ENCODE measurements at places on chromosomes 2 and 18.
A peak's percentile ranks its signal among the peaks of the same experiment; 100 is the strongest.

DNA sequence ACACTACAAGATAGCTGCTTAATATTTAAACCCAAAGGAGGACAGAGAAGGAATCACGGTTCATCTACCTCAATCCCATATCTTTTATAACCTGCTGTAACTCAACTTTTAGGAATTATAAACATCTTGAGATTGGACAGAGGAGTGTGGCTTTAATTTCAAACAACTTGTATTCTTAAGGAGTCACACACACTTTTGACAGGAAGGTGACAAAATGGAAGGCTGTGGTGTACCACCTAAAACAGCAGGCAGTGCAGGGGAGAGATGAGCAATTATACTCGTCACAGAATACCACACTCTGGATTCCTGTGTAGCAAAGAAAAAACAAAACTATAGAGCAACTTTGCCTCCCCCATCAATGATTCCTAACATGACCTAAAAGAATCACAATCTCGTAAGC lies 194.8 kb downstream of the ZEB2 start:
- no peak for DNase-seq

DNA sequence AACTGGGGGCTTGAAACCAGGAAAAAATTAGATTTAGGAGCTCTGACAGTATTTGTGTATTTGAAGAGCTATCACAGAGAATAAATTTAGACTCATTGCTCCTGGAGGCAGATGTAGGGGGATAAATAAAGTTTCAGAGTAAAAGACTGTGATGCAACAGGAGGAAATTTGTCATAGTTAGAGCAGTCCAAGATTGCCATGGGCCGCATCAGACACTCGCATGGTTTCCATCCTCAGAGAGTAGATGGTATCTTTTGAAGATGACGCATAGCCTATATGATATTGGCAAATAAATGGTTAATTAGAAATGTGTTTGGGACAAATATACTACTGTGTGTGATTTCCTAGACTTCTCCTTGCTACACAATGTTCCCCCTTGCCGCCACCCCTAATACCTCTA lies 170.5 kb downstream of the FTCDNL1 start:
- no peak for DNase-seq

DNA sequence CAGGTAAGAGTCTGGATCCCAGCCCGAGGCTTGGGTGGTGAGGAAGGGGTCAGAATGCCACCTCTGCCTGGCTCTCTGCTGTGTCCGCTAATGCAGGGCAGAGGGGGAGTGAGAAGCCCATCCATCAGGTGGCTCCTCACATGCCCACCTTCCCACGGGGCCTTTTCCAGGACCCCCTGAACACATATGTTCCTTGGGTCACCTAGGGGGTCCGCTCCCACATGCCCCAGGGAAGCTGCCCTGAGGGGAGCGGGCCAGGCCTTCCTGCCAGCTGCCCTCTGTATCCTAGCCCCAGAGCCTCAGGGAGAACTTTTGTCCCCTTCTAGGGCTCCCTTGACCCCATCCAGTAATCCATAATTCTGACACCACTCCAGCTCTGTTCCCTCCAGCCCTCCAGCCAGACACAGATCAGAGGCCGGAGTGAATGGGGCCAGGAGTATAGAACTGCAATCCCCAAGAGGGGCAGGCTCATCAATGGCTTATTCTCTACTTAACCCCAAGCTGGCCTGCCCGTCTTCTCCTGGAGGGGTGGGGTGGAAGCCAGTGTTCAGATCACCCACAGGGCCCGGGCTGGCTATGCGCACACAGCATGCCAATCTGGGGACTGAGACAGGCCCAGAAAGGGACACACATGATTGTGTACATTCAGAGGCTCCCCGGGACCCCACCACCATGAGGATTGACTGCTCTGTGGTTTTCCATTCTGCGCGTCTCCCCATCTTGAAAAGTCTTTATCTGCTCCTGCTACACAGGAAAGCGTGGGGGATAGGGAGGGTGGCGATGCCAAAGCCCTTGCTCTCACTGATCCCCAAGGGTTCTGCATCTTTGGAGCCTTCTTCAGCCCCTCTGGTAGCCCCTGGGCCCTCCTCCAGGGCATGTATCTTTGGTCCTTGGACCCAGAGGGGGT lies 1.1 kb downstream of the EMILIN1 start:
- DNase-seq = no peak

DNA sequence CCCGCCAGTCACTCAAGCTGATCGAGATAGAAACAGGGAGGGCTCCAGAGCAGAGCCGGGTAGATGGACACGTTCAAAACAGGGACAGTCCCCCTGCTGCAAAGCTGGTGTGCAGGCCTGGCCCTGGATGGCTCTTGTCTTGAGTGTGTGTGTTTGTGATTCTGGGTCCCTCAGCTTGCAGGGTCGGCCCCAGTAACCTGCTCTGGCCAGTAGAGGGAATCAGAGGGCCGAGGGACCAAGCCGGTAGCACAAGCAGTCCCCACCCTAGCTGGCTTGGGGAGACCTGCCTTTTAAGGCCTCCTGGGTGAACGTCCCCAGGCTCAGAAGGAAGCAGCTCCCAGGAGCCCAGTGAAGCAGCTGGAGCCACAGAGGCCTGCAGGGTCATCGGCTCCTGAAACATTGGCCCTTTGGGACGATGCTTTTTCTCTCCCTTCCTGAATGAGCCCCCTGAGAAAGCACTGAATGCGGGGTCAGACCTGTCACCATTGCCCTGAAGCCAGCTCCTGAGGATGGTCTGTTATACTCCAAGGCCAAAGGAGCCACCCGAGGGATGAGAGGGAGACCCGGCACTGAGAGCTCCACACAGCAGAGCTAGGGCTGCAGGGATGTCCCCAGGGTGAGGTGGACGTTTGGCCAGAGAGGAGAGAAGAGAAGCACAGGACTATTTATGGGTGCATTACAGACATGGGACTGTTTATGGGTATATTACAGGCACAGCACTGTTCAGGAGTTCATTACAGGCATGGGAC lies 15.4 kb upstream of the MLPH start:
- DNase-seq = no peak

DNA sequence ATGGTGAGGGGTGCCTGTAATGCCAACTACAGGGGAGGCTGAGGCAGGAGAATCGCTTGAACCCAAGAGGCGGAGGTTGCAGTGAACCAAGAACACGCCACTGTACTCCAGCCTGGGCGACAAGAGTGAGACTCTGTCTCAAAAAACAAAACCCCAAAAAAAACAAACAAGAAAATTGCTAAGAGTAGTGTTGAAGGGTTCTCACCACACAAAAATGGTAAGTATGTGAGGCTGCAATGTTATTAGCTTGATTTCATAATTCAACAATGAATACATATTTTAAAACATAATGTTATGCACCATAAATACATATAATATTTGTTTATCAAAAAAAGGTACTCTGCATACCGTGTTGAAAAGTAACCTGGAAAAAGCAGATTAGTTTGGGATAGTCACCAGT lies 45.8 kb downstream of the PSMG2 start:
- DNase-seq = no peak

- no peak for DNase-seq
These were observed 248.7 kb upstream of the MYT1L start for GRCh38 chr2:2579814-2580213.

DNA sequence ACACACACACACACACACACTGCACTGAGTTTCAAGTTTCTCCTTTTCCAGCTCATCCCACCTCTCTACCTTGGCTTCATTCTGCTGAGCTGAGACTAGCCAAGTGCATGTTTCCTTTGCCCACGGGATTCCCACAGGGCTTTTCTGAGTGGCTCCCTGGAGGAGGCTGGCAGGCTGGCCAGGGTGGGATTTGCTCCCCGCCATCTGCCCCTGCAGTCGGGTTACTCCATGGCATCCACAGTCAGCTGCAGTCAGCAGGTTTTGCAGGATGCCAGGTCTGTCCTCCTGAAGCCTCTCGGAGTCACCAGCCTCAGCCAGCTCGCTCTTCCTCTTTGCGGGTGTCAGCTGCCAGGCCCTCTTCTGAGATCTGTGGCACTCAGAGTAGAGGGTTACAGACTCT lies 783.7 kb upstream of the SOX11 start:
- no peak for DNase-seq

- no peak for DNase-seq
These were observed 419.0 kb downstream of the NBAS start for GRCh38 chr2:15142069-15142689.

- DNase-seq = peak; percentile 37
These were observed 15.6 kb downstream of the PHLPP1 start for GRCh38 chr18:62730941-62731340.

- no peak for DNase-seq
These were observed 221.1 kb downstream of the ANAPC1 start for GRCh38 chr2:111662771-111663470.

- DNase-seq = no peak
These were observed 95.7 kb downstream of the MAIP1 start for GRCh38 chr2:200050921-200051610.

DNA sequence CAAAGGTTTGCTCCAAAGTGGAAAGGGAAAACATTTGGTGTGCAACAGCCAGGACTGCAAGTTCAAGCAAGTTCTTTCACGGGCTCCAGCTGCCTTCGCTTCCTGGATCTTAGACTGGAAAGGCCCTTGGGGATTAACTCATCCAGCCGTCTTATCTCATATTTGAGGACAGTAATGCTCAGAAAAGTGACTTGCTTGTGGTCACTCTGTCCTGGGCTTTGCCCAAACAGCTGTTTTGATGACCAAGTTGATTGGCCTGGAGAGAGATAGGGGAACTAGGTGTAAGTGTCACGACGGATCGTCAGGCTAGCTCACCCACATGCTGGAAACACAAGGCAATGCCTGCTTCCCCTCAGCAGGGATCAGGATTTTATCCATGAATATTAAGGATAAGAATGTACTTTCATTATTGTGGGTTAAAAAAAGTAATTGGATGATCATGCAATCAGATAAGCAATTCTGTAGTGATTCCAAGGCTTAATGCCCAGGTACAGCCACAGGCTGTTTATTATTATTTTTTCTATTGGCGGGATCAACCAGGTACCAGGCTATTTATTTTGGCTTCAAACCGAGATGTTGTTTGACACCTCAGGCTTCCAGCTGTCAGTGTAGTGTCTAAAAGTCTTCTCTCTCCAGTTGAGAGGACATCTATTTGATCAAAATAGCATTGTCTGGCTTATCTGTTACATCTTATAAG lies 162.5 kb upstream of the EPAS1 start:
- DNase-seq = no peak

- DNase-seq = no peak
These were observed 63.0 kb upstream of the UXS1 start for GRCh38 chr2:106257135-106257534.

DNA sequence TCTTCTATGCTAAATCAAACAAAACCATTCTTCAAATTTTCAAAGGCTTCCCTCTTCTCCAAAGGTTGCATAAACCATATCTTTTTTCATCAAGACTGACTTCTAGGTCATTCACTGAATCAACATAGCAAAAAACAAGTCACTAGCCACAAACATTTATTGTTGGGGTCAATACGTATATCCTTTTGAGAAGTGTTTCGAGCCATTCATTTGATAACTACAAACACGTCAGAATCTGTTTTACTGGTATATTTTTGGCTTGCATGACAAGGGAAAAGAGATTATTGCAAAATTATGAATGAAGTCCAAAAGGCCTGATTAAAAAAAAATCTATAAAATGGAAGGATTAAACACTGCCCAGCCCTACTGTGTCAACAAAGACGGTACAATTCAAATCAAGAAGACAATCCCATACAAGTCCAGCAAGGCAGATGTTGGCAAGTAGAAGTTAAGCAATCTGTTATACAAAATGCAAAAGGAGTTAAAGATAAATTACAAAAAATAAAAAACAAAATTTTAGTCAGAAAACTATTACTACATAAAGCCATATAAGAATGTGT lies 222.4 kb downstream of the SRBD1 start:
- DNase-seq = no peak

- DNase-seq = no peak
These were observed 295.9 kb upstream of the CRIM1 start for GRCh38 chr2:36059691-36060090.

- no peak for DNase-seq
These were observed 124.8 kb downstream of the NUP35 start for GRCh38 chr2:183248866-183249567.

DNA sequence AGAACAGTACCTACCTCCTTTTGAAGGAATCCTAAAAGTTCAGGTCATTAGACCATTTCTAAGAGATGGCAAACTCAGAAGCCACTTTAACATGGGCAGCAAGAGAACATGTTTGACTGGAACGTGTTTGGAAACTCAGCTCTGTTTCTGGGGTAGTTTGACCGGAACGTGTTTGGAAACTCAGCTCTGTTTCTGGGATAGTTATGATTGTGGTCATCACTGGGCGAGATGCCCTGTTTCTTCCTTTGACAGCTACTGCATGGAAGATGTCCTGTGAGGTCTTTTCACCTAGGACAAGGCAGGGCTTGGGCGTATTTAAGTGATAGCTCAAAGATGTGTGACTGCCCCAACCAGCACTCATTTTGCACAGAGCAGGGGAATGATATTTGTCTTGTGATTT lies 19.9 kb upstream of the SERPINB13 start:
- DNase-seq = no peak

GRCh38 chr2:3427272-3427671 lies 47.8 kb downstream of the TRAPPC12 start:
- DNase-seq = no peak

- no peak for DNase-seq
These were observed 131.0 kb downstream of the SP3 start for GRCh38 chr2:173834141-173834540.

DNA sequence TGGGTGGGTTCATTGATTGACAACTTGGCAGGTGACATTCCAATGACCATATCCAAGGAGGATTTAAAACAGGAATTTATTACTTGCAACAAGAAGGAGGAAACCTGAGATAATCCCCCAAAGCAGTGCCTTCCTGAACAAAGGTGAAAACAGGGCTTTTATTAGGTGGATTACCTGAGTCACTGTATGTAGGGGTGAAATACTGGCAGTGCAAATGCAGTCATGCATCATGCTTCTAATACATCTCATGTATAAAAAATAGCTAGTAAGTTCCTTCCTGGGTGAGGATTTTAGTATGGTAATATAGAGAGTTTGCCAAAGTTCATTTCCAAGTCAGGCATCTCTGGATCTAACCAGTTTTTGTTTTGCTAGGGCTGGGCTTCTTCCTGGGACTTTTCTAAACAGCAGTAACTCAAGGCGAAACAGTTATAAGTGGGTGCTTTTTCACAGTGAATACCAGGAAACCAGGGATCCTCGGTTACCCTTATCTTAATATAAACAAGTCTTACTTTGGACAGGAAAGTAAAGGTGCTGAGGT lies 583.4 kb upstream of the LRRTM1 start:
- DNase-seq = no peak

- no peak for DNase-seq
These were observed 43.5 kb downstream of the COX7A2L start for GRCh38 chr2:42317486-42317885.

Measured in lower leg skin (tissue), 4 donors.